ENCODE measurements at places on chromosomes 1 and 21.

DNA sequence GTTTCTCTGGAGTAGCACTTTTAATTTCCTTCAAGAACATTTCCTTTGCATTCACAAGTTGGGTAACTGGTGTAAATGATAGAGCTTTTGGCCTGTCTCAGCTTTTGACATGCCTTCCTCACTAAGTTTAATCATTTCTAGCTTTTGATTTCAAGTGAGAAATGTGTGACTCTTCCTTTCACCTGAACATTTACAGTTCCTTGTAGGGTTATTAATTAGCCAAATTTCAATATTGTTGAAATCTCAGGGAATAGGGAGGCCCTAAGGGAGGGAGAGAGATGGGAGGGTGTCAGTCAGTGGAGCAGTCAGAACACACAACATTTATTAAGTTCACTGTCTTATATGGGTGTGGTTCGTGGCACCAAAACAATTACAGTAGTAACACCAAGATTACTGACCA is 14.2 kb downstream of the AADACL3 start:
- DNase-seq = no peak

DNA sequence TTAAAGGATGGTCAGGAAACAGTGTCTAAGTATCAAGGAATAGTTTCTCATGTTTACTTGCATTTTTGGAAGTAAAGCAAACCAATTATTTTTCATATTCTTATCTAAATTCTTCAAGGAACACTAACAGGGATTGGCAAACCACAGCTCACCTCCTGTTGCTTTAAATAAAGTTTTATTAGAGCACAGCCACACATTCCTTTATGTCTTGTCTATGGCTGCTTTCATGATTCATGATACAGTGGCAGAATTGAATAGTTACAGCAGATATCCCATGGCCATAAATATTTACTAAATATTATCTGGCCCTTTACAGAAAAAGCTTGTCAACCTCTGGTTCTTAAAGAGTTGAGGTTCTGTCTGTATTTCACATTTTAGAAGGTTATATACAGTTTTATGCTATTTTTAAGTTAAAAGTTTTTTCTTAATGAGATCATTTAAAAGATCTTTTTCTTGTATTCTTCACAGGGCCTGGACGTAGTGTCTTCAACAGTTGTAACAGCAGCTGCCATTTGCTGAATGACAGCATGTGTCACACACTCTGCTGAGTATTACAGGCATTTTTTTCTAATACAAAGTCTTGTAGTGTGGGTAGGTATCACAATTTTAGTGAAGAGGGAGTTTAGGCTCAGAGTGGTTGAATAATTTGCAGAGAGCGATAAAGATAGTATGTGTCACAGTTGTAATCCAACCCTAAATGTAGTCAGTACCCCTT is 2.6 kb downstream of the ZNF691 start:
- DNase-seq = no peak

DNA sequence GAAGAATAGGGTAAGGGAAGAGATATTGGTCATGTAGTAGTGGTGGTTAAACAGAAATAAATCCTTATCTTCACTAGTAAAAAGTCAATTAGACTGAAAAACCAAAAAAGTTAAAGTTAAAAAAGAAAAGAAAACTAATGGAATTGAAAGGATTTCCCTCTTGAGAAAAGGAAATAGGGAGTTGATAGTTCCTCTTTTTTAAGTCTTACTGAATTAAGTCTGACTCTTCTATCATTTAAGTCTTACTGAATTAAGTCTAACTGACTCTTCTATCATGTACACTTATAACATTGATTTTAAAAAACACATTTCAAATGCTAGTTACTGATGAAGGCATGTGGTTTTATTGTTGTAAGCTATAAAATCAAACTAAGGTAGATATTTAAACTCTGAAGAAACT is 49.5 kb upstream of the TENT5C start:
- no peak for DNase-seq

DNA sequence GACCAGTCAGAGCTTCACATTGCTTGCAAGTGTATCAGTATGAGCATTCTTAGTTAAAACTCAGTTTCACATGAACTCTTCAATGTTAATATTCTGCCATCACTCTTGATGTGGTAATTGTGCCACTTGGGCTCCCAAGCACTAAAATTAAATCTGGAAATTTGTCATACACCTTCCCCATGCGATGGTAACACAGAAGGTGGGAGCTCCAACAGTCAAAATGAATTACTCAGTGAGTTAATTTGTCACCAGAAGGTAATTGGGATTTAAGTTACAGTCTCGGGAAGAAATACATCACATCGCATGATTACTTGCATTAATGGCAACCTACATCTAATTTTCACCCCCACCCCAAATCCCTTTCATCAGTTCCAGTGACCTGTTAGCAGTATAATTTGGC is 376.5 kb upstream of the DAB1 start:
- no peak for DNase-seq

GRCh38 chr1:223474804-223475203 is 81.6 kb downstream of the CCDC185 start:
- no peak for DNase-seq

- no peak for DNase-seq
These were observed 37.2 kb downstream of the GNPAT start for GRCh38 chr1:231278100-231278790.

DNA sequence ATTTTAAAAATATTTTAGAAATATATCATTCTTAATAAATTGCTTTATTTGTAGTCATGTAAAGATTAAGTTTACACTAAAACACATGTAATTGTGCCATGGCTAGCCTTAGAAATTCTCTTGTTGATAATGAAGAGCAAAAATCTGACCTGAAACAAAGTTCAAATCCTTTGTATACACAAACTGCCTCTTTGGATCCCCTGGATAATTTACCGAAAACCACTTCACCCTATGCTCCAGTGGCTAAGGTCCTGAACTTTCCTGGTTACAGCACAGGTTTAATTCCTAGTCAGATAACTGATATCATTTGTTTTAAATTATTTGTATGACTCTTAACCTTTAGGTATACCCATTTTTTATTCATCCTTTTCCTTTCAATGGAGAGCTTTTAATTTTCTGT is 1093.2 kb upstream of the ADGRL4 start:
- no peak for DNase-seq

DNA sequence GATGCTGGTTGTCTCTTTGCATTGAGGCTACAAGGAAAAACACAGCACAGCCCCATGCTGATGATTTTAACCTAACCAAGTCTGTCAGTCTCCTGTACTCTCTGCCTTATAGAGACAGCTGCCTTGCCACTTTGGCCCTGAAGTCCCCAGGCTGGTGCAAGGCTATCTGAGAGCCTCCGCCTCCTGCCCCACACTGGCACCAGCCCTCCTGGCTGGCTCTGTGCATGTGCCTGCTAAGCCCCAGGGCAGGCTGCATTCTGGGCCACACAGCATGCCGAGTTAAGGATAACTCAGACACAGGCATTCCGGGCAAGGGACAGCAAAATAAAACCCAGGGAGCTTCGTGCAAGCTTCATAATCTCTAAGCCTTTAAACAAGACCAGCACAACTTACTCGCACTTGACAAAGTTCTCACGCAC is 910 bp downstream of the RUNX1 start:
- no peak for DNase-seq

DNA sequence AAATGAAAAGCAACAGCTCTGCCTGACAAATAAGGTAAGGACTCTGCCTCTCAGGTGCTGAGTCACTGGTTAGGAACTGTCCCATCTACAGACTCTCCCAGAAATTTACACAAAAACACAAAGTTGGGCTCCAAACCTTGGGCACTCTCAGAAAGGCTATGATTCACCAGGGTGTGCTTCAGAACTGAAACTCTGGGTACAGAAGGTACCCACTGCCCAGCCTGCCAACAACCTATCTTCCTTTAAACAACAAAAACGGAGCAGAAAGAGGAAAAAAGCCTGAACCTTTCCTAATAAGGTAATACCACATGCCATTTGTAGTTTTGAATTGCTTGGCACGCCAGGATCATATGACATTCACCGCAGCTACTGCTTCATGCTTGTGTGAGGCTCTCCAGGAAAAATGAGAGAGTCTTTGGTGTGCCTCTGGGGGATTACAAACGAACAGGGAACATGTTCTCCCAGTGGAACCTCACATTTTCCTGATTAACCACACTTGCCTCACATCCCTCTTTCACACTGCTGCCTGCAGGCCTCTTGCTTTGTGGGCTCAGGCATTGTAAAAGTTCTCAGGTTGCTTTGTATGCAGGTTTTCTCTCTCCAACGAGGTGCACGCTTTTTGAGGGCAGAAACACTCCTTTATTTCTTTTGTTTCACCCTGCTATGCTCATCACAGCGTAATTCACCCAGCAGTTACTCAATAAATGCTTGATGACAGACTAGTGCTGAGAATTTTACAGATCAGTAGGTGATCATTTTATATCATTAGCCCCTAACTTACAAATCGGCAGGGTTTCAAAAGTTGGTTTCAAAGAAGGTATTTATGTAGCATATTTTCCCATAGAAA is 65.1 kb downstream of the GADD45A start:
- peak; percentile 82 for DNase-seq

- no peak for DNase-seq
These were observed 33.8 kb downstream of the PCNX2 start for GRCh38 chr1:233261695-233262094.

DNA sequence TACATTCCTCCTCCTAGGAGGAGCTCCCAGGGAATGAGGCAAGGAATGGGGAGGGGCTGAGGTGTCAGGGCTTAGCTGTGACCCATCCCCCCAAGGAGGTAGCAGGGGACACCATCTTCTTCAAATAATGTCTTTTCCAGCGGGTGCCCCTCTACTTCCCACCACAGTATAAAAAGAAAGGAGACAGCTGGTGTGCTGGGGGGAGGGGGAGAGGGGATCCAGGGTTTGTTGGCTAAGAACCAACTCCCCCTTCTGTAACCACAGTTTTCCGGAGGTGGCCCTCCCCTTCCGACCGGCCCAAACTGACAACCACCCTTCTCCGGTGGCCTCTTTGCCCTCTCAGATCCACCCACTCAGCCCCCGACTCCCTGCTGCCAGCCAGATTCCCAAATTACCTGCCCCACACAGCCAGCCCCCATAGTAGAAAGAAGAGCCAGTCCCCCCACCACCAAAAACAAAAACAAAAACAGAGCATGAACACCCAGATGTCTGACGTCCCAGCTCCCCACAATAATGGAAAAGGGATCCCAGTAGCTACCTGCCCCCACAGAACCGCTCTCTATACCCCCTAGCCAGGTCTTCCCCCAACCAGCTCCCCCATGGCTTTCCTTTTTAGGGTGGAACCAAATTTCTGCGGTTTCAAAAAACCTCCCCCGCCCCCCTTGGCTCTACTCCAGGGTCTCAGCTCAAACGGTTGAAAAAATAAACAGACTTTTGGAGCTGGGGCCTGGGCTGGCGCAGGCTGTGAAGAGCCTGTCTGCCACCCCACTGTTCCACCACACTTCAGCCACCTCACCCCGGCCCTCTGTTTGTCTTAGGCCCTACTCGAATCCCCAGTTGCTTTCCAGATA is 2.1 kb downstream of the ARHGEF2 start:
- DNase-seq = no peak

DNA sequence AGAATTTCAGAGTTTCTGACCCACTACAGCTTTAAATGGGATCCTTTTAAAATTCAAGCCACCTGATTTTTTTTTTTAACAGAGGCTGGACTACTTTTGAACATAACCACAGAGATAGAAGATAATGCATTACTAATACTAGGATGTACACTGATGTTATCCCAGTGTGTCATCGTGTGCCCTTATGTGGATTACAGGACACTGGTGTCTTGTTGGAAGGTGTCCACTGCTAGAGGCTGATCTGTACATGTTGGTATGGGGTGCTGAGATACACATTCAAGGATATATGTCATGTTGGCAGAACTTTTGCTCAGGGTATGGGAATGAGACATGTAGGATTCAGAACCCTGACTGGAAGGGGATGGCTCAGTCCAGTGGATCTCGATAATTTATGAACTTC is 56.3 kb downstream of the INAVA start:
- no peak for DNase-seq
